ENCODE measurements at places on chromosomes 16 and 17. TPM values are rescaled to one million over a fixed set of nuclear protein-coding genes. Genes with fewer than 3 reads are reported as not detected.

GRCh38 chr17:49162866-49163265, 30.3 kb downstream of the B4GALNT2 start:
- H3K27me3 ChIP-seq, result peaks cover 56% of the 10 kb centered on the region
- peaks cover 2% of the 10 kb centered on the region for H3K36me3 ChIP-seq
- H3K4me1 ChIP-seq, result peaks cover 10% of the 10 kb centered on the region

GRCh38 chr17:3704931-3705717, 9.2 kb upstream of the P2RX5 start:
- no peaks in the 10 kb centered on the region for H3K27me3 ChIP-seq
- H3K36me3 ChIP-seq, result no peaks in the 10 kb centered on the region
- no peak overlapping the region for H3K4me3 ChIP-seq
- DNase-seq, result no peak
- H3K27ac ChIP-seq, result no peak overlapping the region

DNA sequence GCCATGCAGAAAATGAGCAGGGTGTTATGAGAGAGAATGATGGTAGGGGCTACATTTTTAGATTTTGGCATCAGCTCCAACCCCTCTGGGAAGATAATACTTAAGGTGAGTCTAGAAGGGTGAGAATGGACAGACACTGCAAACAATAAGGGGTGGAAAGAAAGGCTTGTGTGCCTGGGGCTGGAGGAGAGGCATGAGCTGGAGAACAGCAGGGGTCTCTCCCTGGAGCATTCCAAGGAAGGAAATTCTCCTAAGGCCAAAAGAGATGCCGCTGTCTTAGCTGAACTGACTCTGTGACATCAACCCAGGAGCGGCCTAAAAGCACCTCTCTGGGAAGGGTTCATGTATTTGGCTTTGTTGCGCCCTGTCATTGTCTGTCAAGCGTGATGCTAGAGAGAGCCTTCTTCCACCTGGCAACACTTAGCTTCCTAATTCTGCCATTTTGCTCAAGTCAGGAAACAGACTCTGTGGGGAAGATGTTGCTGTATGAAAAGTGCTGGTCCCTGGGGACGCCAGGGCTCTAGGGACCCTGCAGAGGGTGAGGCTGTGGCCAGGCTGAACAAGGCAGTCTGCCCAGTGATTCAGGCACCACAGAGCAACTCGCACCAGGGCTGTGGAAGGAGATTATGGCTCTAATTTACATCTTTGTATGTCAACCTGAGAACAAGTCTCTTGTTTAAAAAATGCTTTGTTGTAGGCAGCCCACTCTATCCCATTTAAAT, 225.7 kb downstream of the CBLN1 start:
- no peaks in the 10 kb centered on the region for H3K4me1 ChIP-seq
- peaks cover 27% of the 10 kb centered on the region for H3K27me3 ChIP-seq
- H3K36me3 ChIP-seq, result no peaks in the 10 kb centered on the region

DNA sequence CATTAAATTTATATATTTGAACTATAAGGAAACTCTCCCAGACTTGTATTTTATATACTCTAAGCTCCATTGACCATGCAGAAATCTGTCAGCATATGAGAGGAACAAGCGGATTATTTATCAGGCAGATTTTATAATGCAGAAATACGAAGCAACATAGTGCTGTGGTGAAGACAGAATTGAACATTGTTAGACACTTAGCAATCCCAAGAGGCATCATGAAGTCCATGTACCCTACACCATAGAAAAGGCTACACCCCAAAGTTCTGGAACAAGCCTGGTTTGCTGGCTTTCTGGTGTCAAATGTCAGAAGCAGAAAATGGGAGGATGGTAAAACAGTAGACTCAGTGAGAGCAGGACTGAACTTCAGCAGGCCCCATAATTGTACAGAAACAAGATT, 241.1 kb downstream of the PRKCA start:
- H3K27me3 ChIP-seq, result no peaks in the 10 kb centered on the region
- no peak overlapping the region for H3K4me3 ChIP-seq
- DNase-seq, result no peak
- peaks cover 51% of the 10 kb centered on the region for H3K4me1 ChIP-seq

DNA sequence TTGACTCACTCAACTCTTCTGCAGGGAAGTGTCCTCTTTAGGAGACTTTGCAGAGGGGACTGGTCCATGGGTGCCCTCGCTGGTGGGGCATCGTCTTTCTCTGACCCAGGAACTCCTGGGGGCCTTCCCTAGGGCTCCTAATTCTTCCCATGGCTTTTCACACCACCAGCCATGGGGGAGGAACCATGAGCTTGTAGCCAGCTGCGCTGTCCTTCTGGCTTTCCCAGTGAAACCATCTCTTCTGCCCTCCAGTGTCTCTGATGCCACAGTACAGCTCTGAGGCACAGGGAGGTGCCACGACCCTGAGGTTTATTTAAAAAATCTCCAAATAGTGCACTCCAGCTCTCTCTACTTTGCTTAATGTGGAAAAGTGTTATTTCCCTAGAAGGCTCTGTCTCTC, 78.6 kb downstream of the SDR42E1 start:
- no peak for DNase-seq
- no peak overlapping the region for H3K4me3 ChIP-seq
- H3K36me3 ChIP-seq, result no peaks in the 10 kb centered on the region
- peaks cover 54% of the 10 kb centered on the region for H3K27me3 ChIP-seq

- H3K27ac ChIP-seq, result no peak overlapping the region
- H3K4me3 ChIP-seq, result no peak overlapping the region
- H3K27me3 ChIP-seq, result peaks cover 59% of the 10 kb centered on the region
- peak; percentile 51 for DNase-seq
Measured at GRCh38 chr17:6420173-6420641, 14.7 kb downstream of the AIPL1 start.

GRCh38 chr17:74900208-74900607, 6.8 kb upstream of the FADS6 start:
- no peak overlapping the region for H3K4me3 ChIP-seq
- no peak overlapping the region for H3K27ac ChIP-seq
- H3K36me3 ChIP-seq, result no peaks in the 10 kb centered on the region
- peaks cover 66% of the 10 kb centered on the region for H3K27me3 ChIP-seq
- no peaks in the 10 kb centered on the region for H3K4me1 ChIP-seq

GRCh38 chr16:10552281-10552680, 28.1 kb downstream of the EMP2 start:
- H3K36me3 ChIP-seq, result peaks cover 8% of the 10 kb centered on the region
- H3K27ac ChIP-seq, result no peak overlapping the region
- H3K27me3 ChIP-seq, result no peaks in the 10 kb centered on the region
- H3K4me1 ChIP-seq, result no peaks in the 10 kb centered on the region

DNA sequence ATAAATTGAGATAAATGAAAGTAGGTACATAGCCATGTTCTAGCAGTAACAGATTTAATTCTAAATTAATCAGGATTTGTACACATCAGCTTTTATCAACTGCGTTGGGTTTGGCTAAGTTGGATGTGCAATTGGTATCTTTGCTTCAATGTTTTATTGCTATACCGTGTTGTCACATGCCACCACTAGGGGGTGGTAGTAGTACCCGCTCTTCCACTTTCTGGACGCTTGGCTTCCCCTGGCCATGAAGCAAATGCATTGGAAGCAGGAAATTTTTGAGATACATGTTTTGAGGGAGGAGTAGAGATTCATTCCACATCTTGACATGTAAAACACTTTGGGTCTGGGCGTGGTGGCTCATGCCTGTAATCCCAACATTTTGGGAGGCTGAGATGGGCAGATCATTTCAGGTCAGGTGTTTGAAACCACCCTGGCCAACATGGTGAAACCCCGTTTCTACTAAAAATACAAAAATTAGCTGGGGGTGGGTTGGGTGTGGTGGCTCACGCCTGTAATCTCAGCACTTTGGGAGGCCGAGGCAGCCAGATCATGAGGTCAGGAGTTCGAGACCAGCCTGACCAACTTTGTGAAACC, 58.6 kb downstream of the EMP2 start:
- no peak overlapping the region for H3K4me3 ChIP-seq
- peaks cover 12% of the 10 kb centered on the region for H3K4me1 ChIP-seq
- H3K36me3 ChIP-seq, result peaks cover 16% of the 10 kb centered on the region
- DNase-seq, result peak; percentile 78
- H3K27me3 ChIP-seq, result no peaks in the 10 kb centered on the region

DNA sequence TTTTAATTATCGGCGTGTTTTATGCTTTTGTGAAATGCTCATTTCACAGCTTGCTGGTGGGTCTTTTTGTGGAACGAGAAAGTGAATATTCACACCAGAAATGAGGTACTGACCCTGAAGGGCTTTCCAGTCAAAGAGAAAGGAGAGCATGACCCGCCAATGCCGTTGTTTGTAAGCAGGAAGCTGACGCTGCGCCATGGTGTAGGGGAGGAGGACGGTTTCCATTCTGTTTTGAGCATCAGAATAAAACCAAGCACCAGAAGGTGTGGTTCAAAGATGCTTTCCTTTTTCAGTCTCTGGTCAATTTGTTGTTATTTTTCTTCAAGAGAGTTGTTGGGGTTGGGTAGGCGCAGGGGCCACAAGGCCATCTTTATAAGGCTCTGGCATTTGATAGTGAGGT, 669.3 kb downstream of the WWOX start:
- no peaks in the 10 kb centered on the region for H3K36me3 ChIP-seq
- H3K27me3 ChIP-seq, result no peaks in the 10 kb centered on the region
- no peak overlapping the region for H3K27ac ChIP-seq

- H3K27ac ChIP-seq, result no peak overlapping the region
- no peak overlapping the region for H3K4me3 ChIP-seq
- DNase-seq, result peak; percentile 57
- H3K36me3 ChIP-seq, result peaks cover 5% of the 10 kb centered on the region
- peaks cover 40% of the 10 kb centered on the region for H3K4me1 ChIP-seq
Measured at GRCh38 chr17:38361694-38362465, 10.2 kb downstream of the SOCS7 start.

DNA sequence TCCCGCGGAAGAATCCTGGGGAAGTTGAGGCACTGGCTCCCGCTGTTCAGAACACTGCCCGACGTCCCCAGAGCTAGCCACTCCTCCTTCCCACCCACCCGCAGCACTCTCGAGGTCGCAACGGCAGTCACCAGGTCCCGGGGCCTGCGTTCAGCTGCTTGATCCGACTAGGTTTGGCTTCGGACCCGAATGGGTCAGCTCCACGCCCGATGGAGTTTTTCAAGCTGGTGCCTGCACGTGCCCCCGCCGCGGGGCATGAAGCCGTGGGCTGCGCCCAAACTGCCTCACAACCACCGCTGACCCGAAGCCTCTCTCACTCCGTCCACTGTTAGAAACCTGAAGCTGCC, 12.4 kb upstream of the ODF4 start:
- no peak for DNase-seq
- no peak overlapping the region for H3K27ac ChIP-seq
- H3K4me3 ChIP-seq, result no peak overlapping the region
- peaks cover 53% of the 10 kb centered on the region for H3K27me3 ChIP-seq
- H3K36me3 ChIP-seq, result no peaks in the 10 kb centered on the region

GRCh38 chr17:79982986-79983385, 52.7 kb downstream of the TBC1D16 start:
- peaks cover 11% of the 10 kb centered on the region for H3K36me3 ChIP-seq
- peaks cover 36% of the 10 kb centered on the region for H3K4me1 ChIP-seq
- H3K27ac ChIP-seq, result no peak overlapping the region
- DNase-seq, result no peak
- no peaks in the 10 kb centered on the region for H3K27me3 ChIP-seq

- peak overlapping the region; percentile 30 for H3K27ac ChIP-seq
- DNase-seq, result no peak
- H3K4me1 ChIP-seq, result peaks cover 12% of the 10 kb centered on the region
- H3K4me3 ChIP-seq, result peak overlapping the region; percentile 71
Measured at GRCh38 chr17:81682565-81683207, 911 bp downstream of the ARL16 start.

DNA sequence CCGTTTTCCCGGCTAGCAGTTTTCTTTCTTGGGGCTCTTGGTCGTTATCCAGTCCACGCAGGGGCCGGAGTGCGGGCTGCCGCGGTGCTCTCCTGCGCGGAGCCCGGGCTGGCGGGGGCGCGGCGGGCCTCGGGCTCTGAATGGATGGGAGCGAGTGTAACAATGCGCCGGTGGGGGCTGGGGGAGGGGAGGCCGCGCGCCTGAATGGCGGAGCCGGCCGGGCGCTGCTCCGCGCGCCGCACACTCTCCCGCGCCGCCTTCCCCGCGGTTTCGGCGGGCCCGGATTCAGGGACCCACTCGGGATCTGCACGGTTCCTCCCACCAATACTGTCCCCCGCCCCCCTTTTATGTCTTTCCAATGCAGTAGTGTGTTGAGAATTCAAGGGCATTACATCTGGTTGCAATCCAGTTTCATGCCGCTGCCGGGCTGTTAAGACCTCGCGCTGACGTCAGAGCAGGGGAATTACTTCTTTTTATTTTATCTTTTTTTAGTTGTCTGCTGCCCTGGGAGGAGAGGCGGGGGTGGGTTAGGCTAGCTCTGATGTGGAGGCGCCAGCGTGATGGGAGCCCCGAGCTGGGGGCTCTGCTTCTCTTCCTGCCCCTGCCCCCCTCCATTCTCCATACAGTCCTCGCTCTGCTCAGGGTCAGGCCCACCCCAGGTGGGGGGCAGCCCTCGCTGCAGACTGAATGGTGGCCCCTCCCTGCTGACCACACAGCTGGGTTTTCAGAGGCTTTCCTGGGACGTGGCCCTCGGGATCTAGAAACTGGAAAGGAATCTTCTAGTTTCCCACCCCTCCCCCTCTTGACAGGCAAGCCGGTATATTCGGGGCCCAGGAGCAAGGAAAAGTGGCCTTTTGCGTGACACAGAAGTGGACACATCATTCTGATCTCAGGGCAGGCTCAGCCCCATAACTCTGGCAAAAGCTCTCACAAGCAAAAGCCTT, 1.8 kb downstream of the RAI1 start:
- H3K4me3 ChIP-seq, result peak overlapping the region; percentile 82
- peaks cover 48% of the 10 kb centered on the region for H3K4me1 ChIP-seq
- H3K36me3 ChIP-seq, result peaks cover 45% of the 10 kb centered on the region
- DNase-seq, result peak; percentile 63
- no peaks in the 10 kb centered on the region for H3K27me3 ChIP-seq

GRCh38 chr16:11640987-11641817, 27.1 kb upstream of the SNN start:
- H3K4me1 ChIP-seq, result peaks cover 51% of the 10 kb centered on the region
- peak; percentile 67 for DNase-seq
- no peaks in the 10 kb centered on the region for H3K27me3 ChIP-seq

GRCh38 chr16:19001788-19002187, 18.1 kb downstream of the TMC7 start:
- no peak for DNase-seq
- H3K4me3 ChIP-seq, result no peak overlapping the region
- H3K27me3 ChIP-seq, result no peaks in the 10 kb centered on the region
- H3K27ac ChIP-seq, result peak overlapping the region; percentile 41
- peaks cover 31% of the 10 kb centered on the region for H3K36me3 ChIP-seq

The KRTAP9-8 gene
- not detected for total RNA-seq

The KRT39 gene
- total RNA-seq, result 0.44 TPM

The ESRP2 gene
- total RNA-seq, result 103 TPM

The KREMEN2 gene
- total RNA-seq, result 0.51 TPM

The CNTNAP4 gene
- total RNA-seq, result not detected

The SLC12A3 gene
- not detected for total RNA-seq

The ABCA6 gene
- not detected for total RNA-seq

The ATF7IP2 gene
- total RNA-seq, result 23.9 TPM

The CDR2L gene
- total RNA-seq, result 39.4 TPM

The WSCD1 gene
- total RNA-seq, result 0.45 TPM

The MYH13 gene
- not detected for total RNA-seq

The ENO3 gene
- 12.9 TPM for total RNA-seq

The FAM171A2 gene
- 2.0 TPM for total RNA-seq
